Effector memory CD4-positive, alpha-beta T cell (primary cell): ENCODE measurements at places on chromosomes 16 and 17.

DNA sequence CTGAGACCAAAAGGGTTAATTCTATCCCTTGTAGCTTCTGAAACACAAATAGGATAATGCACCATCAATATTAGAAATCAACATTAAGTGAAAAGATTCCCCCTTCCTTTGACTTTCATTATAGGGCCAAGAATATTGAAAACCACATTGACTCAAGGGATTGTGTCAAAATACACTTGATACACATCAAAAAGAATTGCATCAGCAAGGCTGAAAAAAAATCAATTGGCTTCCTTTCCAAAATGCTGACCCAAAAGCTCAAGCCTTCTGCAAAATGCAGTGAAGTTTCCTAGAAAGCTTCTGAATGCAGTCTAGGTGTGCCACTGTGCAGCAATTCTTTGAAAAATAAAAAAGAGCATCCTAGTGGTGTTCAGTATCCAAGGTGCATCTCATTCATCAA lies 674.4 kb downstream of the TOX3 start:
- no peak for DNase-seq
- H3K27ac ChIP-seq: no peak overlapping the region
- no peaks in the 10 kb centered on the region for H3K27me3 ChIP-seq
- H3K4me1 ChIP-seq: no peaks in the 10 kb centered on the region
- no peaks in the 10 kb centered on the region for H3K36me3 ChIP-seq

GRCh38 chr17:41499714-41500113 lies 5.7 kb downstream of the KRT13 start:
- H3K27me3 ChIP-seq: no peaks in the 10 kb centered on the region
- DNase-seq: no peak
- H3K4me1 ChIP-seq: peaks cover 6% of the 10 kb centered on the region
- no peak overlapping the region for H3K27ac ChIP-seq

- H3K27ac ChIP-seq: no peak overlapping the region
- DNase-seq: no peak
- no peaks in the 10 kb centered on the region for H3K36me3 ChIP-seq
- H3K4me3 ChIP-seq: no peak overlapping the region
Measured at GRCh38 chr16:75272097-75272551, 20.7 kb upstream of the BCAR1 start.

GRCh38 chr16:11986521-11987057 lies 10.1 kb downstream of the SNX29 start:
- no peak overlapping the region for H3K4me3 ChIP-seq
- H3K36me3 ChIP-seq: no peaks in the 10 kb centered on the region
- H3K4me1 ChIP-seq: no peaks in the 10 kb centered on the region
- DNase-seq: no peak

- H3K36me3 ChIP-seq: no peaks in the 10 kb centered on the region
- H3K4me1 ChIP-seq: no peaks in the 10 kb centered on the region
- no peak overlapping the region for H3K27ac ChIP-seq
- DNase-seq: no peak
Measured at GRCh38 chr16:9199311-9199710, 107.9 kb downstream of the HAPSTR1 start.

DNA sequence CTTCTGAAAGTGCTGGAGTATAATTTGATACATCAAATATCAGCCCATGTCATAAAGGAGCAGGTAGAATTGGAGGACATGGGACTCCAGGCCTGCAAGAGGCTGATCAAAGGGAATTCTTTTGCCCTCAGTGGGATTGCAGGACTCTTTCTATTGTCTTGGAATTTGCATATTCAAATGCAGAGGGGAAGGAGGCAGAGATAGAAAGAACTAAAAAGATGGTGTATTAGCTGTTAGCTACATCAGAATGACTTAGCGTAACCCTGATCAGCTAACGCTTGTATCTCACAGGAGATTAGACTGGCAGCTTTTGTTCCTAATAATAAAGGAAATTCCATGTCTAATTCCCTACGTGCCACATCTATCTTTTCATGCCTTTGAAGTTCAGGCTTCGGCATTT lies 1014.7 kb upstream of the RBFOX1 start:
- H3K27ac ChIP-seq: no peak overlapping the region
- no peaks in the 10 kb centered on the region for H3K36me3 ChIP-seq
- DNase-seq: no peak
- H3K4me3 ChIP-seq: no peak overlapping the region
- H3K27me3 ChIP-seq: no peaks in the 10 kb centered on the region

DNA sequence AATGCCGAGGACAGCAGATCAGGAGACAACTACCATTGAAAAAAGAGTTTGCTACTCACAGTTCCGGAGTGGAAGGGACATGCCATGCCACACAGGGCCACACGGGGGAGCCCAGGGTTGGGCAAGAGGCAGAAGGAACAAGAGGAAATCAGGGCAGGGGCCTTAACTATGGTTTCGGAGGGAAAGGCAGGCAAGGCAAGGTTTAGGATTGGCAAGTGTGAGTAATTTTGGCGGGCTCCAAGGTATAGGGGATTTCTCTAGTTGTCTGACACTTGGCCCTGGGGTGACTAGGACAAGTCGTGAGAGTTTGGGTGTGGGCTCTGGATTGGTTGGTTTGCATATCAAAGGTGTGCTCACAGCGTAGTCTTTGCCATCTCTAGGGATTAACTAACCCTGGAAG lies 27.0 kb upstream of the NTN1 start:
- no peak overlapping the region for H3K4me3 ChIP-seq
- no peak overlapping the region for H3K27ac ChIP-seq
- H3K27me3 ChIP-seq: no peaks in the 10 kb centered on the region
- peak; percentile 34 for DNase-seq
- no peaks in the 10 kb centered on the region for H3K4me1 ChIP-seq

DNA sequence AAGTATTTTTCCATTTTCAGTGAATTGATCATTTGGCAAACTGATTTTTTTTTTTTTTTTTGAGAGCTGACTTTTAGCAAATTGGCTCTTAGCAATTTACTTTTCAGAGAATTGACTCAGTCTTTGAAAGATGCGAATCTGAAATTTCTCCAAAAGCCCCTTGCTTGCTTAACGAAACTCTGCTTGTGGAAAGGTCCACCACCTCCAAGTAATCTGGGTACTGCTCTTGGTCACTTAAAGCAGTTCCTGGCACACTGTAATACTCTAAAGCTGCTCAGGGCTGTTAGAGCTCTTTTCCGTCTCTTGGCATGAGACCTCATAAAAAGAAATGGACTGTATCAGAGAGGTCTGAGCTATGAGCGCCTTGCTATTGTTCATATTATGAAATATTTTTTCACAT lies 2.9 kb downstream of the GSDMB start:
- no peak for DNase-seq
- H3K27ac ChIP-seq: no peak overlapping the region
- H3K27me3 ChIP-seq: no peaks in the 10 kb centered on the region

DNA sequence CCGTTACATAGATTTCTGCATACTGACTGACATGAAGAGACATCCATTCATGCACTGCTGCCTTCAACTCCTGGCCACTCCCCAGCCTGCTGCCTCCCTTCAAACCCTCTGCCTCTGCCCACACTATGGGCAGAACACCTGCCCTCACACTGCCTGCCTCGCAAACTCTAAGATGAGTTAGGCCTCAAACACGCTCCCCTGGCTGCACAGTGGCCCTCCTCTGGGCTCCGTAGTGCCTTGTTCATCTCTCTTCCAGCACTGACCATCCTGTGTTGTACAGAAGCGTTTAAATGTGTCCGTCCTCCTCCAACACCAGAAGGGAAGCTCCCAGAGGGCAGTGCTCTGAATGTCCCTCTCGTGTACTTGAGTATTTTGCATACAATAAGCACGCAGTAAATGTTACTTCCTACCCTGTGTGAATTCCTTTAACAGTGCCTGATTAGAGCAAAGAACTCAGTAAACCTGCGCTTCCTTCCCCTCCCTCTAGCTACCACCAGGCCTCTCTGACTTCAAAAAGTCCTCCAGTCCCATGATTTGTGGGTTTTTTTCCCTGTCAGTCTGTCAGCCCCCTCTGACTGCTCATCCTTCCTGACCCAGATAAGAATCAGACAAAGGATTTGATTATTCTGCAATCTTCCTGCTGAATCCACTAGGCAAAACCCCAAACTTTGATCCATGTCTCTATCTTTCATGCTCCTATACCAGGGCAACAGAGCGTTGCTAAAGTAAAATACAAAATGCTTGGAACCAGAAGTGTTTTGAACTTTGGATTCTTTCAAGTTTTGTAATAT lies 3.9 kb downstream of the DHX33 start:
- no peak overlapping the region for H3K27ac ChIP-seq
- H3K4me1 ChIP-seq: peaks cover 6% of the 10 kb centered on the region
- peaks cover 8% of the 10 kb centered on the region for H3K36me3 ChIP-seq
- DNase-seq: no peak

- H3K4me3 ChIP-seq: no peak overlapping the region
- H3K27me3 ChIP-seq: no peaks in the 10 kb centered on the region
- H3K36me3 ChIP-seq: peaks cover 20% of the 10 kb centered on the region
- DNase-seq: no peak
Measured at GRCh38 chr17:77148077-77148939, 7.5 kb downstream of the SEC14L1 start.

- no peak overlapping the region for H3K27ac ChIP-seq
- H3K4me1 ChIP-seq: no peaks in the 10 kb centered on the region
- peak; percentile 43 for DNase-seq
Measured at GRCh38 chr16:85416228-85417109, 196.7 kb upstream of the GSE1 start.

DNA sequence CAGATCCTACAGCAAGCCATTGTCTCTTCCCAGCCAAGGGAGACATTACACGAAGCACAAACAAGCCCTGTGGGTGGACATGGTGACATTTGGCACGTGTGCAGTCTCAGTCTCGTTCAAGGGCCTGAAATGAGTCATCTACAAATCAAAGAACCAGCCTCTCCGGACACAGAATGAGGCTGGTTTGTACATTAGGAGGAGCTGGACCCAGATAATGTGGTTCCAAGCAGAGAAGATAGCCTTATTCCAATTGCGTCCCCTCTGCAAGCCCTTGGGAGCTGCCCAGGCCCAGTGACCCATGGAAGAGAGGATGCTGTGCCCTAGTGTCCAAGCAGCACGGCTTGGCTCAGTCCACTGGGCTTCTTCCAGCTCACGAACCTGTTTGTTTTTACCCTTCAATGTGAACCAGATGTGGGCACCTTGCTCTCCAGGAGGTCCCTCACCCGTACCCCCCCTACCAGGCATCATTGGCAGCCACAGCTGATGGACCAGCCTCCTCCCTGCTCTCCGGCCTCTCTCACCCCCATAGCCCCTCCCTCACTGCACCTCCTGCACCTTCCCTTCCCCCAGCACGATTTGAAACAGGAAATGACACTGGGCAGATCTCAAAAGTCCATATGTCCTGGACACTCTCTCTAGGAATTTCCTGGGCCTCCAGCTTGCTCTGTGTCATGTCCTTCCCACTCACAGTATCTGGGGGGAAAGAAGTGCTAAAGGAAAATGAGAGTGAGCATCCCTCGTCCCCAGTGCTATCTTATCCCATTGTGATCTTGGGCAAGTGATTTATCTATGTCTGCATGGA lies 26.2 kb downstream of the KPNA2 start:
- no peak for DNase-seq
- peaks cover 4% of the 10 kb centered on the region for H3K4me1 ChIP-seq
- H3K4me3 ChIP-seq: no peak overlapping the region
- no peak overlapping the region for H3K27ac ChIP-seq

DNA sequence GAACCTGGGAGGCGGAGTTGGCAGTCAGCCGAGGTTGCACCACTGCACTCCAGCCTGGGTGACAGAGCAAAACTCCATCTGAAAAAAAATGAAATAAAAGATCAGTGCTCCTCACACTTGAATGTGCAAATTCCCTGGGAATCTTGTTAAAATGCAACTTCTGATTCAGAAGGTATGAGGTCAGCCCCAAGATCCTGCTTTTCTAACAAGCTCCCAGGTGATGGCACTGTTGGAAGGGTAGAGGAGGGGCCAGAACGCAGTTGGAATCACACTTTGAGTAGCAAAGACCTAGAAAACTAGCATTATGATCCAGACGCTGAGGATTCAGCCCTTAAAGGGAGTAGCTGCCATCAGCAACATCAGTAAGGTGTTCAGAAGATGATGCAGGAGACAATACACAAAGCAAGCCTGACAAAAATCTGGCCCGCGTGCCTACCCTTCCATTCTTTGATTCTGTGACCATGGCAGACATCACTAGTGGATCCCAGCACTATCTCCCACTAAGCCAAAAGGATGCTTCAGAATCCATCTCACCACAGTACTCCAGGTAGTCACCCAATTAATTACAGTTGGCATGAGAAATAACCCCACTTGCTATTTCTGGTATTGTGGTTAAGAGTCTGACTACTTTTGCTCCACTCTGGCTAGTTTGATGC lies 33.1 kb upstream of the MEIOC start:
- H3K27me3 ChIP-seq: no peaks in the 10 kb centered on the region
- no peaks in the 10 kb centered on the region for H3K36me3 ChIP-seq
- DNase-seq: no peak

GRCh38 chr16:29012913-29013553 lies 28.2 kb downstream of the LAT start:
- no peaks in the 10 kb centered on the region for H3K36me3 ChIP-seq
- peak overlapping the region; percentile 29 for H3K27ac ChIP-seq
- peaks cover 32% of the 10 kb centered on the region for H3K4me1 ChIP-seq
- no peak for DNase-seq

- H3K27ac ChIP-seq: no peak overlapping the region
- no peaks in the 10 kb centered on the region for H3K27me3 ChIP-seq
- no peaks in the 10 kb centered on the region for H3K4me1 ChIP-seq
- DNase-seq: no peak
Measured at GRCh38 chr17:45440161-45440778, 7.6 kb upstream of the ARHGAP27 start.

GRCh38 chr17:20046629-20047028 lies 37.5 kb downstream of the SPECC1 start:
- H3K4me3 ChIP-seq: no peak overlapping the region
- no peaks in the 10 kb centered on the region for H3K4me1 ChIP-seq
- H3K27me3 ChIP-seq: no peaks in the 10 kb centered on the region
- DNase-seq: no peak
- H3K36me3 ChIP-seq: no peaks in the 10 kb centered on the region

- no peak for DNase-seq
- H3K27me3 ChIP-seq: no peaks in the 10 kb centered on the region
- no peaks in the 10 kb centered on the region for H3K36me3 ChIP-seq
- H3K4me1 ChIP-seq: no peaks in the 10 kb centered on the region
Measured at GRCh38 chr16:58276346-58276951, 18.4 kb downstream of the PRSS54 start.

DNA sequence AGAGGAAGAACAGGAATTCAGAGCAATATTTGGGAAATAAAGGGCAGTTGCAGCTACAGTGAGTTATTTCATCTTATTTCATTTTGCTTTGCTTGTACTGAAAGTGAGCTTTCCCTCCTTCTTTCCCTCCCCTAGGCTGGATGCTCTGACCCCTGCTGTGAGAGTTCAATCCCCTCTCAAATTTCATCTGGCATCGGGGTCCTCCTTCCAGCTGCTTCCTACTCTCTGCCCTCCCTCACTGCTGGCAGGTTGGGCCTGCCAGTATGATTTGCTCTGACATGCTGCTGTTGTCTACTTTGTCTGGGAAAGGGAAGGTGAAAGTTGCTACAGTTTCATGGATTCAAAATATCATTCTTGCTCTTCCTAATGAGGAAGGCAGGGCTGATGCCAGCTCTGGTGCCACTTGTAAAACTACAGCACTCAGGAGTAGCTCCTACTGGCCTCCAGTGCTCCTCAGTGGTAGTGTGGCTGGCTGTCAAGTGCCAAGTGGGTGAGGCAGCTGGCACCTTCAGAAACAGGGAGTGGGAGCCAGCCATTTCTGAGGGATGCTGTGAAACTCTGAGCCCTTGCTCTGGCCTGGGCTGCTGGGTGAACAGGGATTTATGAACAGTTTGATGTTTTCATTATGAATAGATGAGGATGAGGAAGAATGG lies 408.6 kb downstream of the HAPSTR1 start:
- H3K36me3 ChIP-seq: no peaks in the 10 kb centered on the region
- H3K27ac ChIP-seq: no peak overlapping the region
- DNase-seq: no peak
- H3K4me3 ChIP-seq: no peak overlapping the region
- no peaks in the 10 kb centered on the region for H3K27me3 ChIP-seq
- H3K4me1 ChIP-seq: no peaks in the 10 kb centered on the region
